HS-27A (cell line): ENCODE measurements at places on chromosomes 13 and 19.

DNA sequence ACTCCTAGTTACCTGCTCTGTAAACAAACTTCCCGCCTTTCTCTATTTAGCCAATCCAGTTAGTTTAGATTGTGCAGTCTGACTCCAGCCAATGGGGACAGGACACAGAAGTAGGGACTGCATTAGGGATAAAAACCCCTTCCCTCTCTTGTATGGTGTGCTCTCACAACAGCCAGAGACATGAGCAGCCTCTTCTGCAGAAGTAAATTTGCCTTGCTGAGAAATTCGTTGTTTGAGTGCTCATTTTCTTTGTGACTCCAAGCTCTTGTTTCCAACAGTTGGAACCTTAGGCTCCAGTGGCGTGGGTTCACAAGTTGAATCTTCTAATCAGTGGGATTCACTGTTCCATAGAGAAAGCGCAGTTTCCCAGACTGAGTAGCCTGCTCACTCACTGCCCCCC, 66.1 kb downstream of the ZNF93 start:
- DNase-seq, result no peak

GRCh38 chr13:57311009-57311586, 144.1 kb downstream of the PRR20E start:
- DNase-seq, result no peak

DNA sequence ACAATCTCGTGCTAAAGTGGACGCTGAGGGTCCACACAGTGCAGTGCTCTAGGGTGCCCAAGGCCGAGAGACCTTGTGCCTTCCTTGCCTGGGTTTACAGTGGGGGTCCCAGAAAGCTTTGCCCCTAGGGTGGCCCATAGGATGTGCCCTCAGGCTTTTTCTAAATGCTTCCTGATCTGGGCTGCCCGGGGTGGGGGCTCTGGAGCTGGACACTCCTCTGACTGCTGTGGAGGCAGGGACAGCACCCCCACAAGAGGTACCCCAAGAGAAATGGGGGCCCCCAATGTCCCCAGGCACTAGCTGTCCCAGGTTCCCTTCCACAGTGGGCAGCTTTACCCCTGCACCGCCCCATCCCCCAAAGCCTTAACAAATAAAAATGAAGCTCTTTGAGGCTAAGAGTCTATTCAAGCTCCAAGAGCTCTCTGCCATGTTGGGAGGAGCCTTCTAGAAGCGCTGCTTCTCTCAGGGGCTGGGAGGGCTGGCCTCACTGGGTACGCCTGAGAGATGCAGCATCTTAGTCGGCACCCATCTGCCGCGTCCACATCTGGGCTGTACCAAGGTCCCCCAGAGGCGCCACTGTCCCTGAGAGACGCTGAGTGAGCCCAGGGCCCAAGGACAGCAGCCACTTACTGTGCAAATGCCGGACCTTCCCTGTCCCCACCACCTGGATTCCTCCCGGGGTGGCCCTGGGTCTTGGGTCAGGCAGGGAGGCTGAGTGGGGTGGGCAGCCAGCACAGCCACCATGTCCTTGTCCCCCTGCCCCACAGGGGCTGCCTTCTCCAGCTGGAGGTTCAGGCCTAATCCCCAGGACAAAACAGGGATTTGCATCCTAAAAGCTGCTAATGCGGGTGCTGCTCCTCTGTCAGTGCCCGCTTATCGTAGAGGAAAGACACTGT, 27.4 kb downstream of the CEBPA start:
- no peak for DNase-seq

GRCh38 chr13:23279321-23279720, 98.5 kb downstream of the SGCG start:
- DNase-seq, result no peak

DNA sequence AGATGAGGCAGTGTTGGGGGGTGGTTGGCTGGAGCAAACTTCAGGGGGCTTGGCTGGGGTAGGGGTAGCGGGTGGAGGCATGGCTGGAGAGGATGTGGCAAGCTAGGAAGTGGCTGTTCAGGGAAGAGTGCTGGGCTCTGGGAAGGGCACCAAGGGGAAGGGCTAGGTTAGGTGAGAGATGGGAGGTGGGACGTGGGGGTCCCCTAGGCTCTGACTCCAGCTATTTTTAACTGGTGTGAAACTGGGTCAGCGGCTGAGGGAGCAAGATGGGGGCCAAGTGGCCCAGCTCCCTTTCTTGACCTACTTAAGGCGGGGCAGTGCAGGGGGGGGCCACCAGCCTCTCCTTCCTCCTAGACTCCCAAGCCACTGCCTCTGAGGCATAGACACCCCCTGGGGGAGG, 7.3 kb downstream of the KCNC3 start:
- DNase-seq, result no peak

DNA sequence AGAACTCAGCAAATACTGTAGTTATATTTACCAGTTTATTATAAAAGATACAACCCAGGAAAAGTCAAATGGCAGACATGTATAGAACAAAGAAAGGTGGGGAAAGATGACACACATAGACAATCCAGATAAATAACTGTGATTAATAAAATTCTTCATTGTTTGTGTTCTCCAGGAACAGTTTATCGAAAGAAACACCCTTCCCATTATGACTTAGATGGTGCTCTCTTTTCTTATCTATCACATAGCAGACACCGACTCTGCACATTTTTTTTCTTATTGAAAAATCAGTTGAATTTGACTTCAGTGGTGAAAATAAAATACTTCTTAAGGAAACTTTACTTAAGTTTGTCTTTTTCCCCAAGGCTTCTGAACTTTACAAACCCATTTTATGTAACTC, 6.2 kb downstream of the ZNF708 start:
- DNase-seq, result no peak

GRCh38 chr19:1070576-1070930, 3.6 kb downstream of the ARHGAP45 start:
- no peak for DNase-seq

- no peak for DNase-seq
These were observed 92.7 kb downstream of the FGF14 start for GRCh38 chr13:102309110-102309509.

- no peak for DNase-seq
These were observed 5.8 kb downstream of the ZSCAN5A start for GRCh38 chr19:56308792-56309191.
